HT-29 (cell line): ENCODE measurements at places on chromosomes 12 and 14.
A peak's percentile ranks its signal among the peaks of the same experiment; 100 is the strongest.

DNA sequence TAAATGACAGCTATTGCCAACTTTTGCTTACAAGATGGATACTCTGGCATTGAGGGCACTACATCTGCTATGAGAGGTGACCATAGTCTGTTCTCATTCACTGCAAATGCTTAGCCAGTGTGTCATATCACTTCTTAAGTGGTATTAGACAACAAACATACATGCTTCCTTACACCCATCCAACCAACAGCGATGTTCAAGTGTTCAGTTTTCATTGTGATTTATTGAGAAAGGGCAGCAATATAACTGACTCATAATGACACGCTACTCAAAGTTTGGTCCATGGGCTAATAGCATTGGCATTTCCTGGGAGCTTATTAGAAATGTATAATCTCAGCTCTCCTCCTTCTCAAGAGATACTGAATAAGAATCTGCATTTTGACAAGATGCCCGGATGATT is 181.7 kb downstream of the NPAS3 start:
- no peak for DNase-seq

DNA sequence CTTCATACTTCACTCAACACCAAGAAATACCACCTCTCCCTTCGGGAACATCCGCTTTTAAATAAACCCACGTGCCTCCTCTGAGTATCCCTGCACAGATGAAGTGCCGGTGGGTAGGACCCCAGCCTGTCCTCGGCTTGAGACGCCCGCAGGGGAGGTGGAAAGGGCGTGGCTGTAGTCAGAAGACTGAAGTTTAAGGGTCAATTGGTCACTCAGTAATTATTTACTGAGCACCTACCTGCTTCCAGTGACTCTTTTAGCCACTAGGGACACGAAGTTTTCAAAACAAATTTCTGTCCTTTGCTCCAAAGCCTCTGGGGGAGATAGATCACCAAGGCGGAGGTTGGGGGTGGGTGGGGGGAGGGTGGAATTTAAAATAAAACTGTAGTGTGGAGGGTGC is 309.4 kb downstream of the VRK1 start:
- DNase-seq = no peak

- DNase-seq = no peak
Measured at GRCh38 chr12:9332564-9332963, 124.4 kb upstream of the PZP start.

DNA sequence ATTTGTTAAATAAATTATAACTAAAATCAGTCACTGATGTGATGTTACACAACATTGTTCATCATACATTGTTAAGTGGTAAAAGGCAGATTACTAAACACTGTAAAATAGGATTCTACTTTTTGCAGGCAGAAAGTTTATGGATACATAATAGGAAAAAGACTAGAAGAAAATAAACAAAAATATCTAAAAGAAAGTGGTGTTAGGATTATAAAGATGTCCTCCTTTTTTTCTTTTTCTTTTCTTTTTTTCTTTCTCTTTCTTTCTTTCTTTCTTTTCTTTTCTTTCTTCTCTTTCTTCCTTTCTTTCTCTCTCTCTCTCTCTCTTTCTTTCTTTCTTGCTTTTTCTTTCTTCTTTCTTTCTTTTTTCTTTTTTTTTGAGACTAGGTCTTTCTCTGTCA is 39.6 kb upstream of the HELB start:
- no peak for DNase-seq

DNA sequence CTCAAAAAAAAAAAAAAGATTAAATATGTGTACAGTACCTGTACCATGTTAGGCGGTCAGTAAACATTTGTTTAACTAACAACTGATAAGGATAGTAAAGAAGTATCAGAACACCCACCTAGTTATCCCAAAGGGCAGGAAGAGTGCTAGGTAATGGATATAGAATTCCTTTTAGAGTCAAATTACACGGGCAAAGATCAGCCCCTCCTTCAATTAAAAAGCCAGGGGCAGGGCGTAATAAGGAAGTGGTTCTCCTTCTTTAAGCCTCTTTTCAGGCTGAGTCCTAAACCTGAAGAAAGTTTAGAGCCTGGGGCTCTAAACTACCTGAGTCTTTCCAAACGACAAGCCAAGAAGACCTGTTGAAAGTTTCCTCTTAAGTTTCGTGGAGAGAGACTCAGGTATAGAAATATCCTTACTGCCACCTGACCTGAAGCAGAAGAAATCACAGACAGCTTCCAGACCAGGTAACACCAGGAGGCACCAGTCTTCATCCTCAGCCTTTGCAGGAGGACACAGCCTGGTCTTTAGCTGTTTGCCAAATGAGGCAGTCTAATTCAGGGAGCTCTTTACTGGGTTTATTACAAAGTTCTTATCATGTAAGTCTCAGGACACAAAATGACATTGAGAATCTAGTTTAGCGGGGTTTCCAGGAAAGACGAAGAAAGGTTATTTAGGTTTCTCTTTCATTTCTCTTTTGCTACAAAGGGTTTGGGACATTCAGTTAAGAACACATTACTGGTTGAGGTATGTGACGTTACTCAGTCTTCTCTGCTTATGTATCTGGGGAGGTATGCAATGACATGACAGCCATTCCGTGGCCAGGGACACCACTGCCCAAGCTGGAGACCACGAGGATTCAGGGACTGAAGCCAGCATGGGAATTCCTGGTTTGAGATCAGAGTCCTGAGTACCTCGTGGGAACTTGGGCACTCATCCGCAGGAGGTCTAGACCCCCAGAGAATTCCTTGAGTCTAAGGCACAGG is at the start of gene BCL2L14:
BCL2L14 (plus strand) TSS at position 266 of the 983 bp plus-strand sequence. CDS start 8,367 bp downstream, outside the sequence.
- peak; percentile 74 for DNase-seq

GRCh38 chr12:118560733-118561132 is 184.4 kb downstream of the SUDS3 start:
- no peak for DNase-seq

DNA sequence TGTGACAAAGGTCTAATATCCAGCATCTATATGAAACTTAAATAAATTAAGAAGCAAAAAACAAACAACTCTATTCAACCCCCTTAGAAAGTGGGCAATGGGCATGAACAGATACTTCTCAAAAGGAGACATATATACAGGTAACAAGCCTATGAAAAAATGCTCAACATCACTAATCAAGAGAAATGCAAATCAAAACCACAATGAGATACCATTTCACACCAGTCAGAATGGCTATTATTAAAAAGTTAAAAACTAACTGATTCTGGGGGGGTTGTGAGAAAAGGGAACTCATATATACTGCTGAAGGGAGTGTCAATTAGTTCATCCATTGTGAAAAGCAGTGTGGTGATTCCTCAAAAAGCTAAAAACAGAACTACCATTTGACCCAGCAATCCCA is 198.9 kb downstream of the BMP4 start:
- no peak for DNase-seq

GRCh38 chr12:70271025-70271424 is 27.8 kb downstream of the CNOT2 start:
- DNase-seq = no peak

- DNase-seq = no peak
Measured at GRCh38 chr14:63901434-63902085, 48.8 kb downstream of the SYNE2 start.

DNA sequence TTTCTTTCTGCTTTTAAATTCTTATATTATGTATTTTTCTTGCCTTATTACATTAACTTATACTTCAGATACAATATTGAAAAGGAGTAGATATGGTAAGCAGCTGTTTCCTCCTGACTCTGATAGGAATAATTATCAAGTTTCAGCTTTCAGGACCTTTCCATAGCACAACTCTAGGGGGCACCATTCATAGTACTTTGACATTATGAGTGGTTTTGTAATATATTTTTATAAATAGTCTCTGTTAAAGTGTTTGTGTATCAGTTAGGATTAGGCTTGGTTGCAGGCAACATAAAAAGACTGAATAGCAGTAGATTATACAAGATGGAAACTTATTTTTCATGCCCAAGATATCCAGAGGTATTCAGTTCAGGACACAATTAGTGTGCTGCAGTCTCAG is 27.9 kb upstream of the PARP11 start:
- DNase-seq = no peak

GRCh38 chr12:116382686-116383530 is 105.4 kb upstream of the MED13L start:
- DNase-seq = no peak

GRCh38 chr14:97164021-97164420 is 366.8 kb downstream of the VRK1 start:
- DNase-seq = no peak

DNA sequence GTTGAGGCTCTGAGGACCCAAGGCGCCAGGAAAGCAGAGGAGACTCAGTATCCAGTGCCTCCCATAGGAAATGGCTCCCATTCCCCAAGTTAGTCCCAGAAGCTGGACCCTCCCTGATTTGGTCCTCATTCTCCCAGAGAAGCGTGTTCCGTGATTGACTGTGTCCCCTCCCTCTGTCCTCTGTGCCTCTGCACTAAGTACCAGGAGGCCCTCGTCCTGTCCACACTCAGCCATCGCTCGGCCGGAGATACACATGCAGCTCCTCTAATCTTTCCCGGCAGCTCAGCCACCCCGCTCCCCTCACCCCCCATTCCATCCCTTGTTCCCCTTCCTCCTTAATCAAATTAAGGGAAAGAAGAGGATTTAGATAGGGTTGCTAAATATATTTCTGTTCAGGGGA is 28.3 kb upstream of the ATP2A2 start:
- DNase-seq = no peak

DNA sequence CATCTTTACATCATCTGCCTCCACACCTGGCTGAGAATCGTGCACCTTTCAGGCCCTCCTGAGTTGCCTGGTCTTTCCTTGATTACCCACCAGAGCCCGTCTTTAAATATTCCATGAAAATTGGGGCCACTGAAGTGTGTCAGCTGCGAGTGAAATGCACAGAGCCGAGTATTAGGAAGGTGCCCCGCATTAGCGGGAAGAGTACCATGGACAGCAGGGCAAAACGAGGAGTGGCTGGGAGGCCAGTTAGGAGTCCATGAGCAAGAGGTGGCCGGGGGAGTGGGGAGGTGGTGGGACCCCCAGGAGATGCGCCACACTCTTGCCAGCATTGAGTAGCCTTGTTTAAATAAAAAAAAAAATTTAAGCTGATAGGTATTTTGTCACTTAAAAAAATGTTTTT is 99.6 kb downstream of the TSPAN9 start:
- DNase-seq = no peak

DNA sequence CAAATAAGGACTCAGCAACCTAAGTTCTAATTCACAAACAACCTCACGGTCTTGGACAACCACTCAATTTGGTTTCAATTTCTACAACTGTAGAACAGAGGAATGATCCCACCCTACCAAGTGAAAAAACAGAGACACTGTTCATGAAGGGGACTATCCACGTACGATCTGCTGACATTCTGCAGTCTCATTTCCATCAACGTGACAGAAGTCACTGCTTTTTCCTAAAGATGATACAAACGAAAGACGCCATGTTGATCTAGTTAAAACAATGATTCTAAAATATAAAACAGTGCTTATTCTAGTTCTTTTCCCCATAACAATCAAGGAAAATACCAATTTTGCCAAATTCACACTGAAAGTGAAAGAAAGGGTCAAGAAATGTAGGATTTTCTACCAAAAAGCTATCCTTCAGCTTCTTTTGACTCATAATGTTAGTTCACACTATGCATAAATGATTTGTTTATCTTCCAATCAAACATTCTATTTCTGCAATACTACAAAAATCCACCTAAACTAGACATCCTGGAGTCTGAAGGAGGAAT is 38.1 kb downstream of the CORO1C start:
- no peak for DNase-seq

DNA sequence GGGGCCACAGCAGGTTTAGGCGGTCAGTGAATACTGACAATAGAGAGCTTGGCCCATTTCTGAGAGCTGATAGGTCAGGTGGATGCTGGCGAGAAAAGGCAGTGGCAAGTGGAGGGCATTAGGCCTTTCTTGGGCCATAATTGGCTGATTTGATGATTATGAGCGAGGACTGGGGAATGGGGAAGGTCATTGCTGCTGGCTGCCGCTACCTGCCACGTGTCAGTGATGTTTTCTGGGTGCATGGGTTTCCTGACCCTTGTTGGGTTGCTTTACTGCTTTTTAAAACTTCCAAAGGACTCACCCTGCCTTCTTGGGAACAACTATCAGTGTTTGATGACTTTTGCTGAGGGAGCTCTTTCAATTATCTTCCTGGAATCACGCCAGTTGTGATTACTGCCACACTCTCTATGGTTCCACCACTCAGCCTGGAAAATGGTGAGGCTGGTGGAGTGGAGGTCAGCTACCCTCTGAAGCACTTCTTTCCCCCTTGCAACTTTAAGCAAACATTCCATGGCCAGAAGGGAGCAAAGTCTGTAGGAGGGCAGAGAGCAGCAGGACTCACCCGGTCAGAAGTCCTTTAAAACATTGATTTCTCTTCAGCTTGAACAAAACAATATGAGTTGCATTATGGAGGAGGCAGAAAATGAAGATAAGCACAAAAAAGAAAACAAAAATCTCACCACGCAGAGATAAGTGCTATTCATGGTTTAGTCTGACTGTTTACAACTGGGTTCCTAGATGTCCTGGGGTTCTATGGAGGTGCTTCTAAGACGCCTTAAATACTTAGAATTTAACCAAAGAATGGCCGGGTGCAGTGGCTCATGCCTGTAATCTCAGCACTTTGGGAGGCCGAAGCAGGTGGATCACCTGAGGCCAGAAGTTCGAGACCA is 12.1 kb upstream of the SLC10A1 start:
- no peak for DNase-seq

- DNase-seq = peak; percentile 75
Measured at GRCh38 chr14:103546652-103547454, 15.6 kb downstream of the BAG5 start.

- DNase-seq = no peak
Measured at GRCh38 chr14:67630186-67630585, 10.5 kb downstream of the ARG2 start.

- peak; percentile 36 for DNase-seq
Measured at GRCh38 chr12:94676031-94676641, 25.8 kb upstream of the TMCC3 start.

DNA sequence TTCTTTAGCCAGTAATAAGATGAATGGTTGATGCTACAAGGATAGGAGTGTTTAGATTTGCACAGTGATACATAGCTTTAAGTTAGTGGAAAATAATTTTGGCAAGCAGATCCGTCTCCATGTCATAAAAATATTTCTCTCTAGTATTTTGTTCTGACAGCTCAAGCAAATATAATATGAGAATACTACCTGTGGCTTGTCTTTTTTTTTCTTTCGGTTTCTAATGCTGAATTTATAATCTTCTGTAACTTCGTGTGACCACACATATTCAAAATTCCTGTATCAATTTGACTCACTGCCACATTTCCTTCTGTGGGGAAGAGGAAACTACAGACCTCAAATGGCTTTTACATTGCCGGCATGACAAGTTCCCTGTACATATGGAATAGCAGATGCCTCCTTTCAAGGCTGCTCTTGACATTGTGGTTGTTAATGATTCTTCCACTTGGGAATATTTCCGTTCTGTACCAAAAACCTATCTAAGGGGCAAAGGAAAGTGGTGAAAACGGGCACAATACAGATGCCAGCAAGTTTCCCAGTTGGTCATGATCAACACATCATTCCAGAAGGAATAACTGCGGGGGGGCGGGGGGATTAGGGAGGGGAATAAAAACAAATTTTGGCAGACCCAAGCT is 103.6 kb upstream of the CCDC91 start:
- no peak for DNase-seq

GRCh38 chr14:104506461-104507253 is 72.9 kb upstream of the C14orf180 start:
- DNase-seq = no peak

GRCh38 chr14:64760146-64760755 is 56.0 kb downstream of the PLEKHG3 start:
- peak; percentile 38 for DNase-seq

- no peak for DNase-seq
Measured at GRCh38 chr12:114406316-114406983, 506 bp upstream of the TBX5 start.
